ENCODE measurements at places on chromosomes 12 and 14. TPM values are rescaled to one million over a fixed set of nuclear protein-coding genes. Genes with fewer than 3 reads are reported as not detected.

GRCh38 chr12:124369055-124369826 is 74.3 kb downstream of the RFLNA start:
- DNase-seq: peak; percentile 62

DNA sequence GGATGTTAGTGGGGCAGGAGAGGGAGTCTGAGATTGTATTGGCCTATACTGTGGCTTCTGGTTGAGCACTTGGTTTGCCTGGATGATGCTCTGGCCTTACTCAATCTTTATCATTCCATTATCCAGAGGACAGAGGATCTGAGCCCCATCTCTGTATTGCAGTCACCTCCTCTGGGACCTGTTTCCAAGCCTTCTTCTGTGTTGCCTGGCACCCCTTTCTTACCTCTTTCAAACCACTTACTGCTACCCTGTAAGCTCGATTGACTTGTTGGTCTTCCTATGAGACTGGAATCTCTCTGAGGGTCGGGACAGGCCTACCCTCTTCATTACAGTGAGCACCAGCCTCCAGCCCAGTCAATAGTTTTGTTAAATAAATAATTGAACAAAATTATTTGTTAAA is 3.0 kb upstream of the FOS start:
- DNase-seq: no peak

GYS2 gene
- polyA plus RNA-seq: 0.17 TPM

GRCh38 chr12:95805864-95806671 is 15.5 kb upstream of the NTN4 start:
- no peak for DNase-seq

GRCh38 chr12:95303476-95303875 is 85.9 kb downstream of the VEZT start:
- DNase-seq: no peak

DNA sequence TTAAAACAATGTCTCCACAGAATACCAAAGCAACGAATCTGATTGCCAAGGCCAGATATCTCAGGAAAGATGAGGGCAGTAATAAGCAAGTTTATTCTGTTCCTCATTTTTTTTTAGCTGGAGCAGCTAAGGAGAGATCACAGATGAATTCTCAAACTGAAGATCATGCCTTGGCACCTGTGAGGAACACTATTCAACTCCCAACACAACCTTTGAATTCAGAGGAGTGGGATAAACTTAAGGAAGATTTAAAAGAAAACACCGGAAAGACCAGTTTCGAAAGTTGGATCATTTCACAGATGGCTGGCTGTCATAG is 994 bp downstream of the PRORP start:
- DNase-seq: no peak

- DNase-seq: no peak
Observed at GRCh38 chr14:64930085-64930843, 12.3 kb downstream of the GPX2 start.

- DNase-seq: peak; percentile 3
Observed at GRCh38 chr12:117294189-117294603, 67.2 kb downstream of the NOS1 start.

RFX4 gene
- 0.20 TPM for polyA plus RNA-seq

DNA sequence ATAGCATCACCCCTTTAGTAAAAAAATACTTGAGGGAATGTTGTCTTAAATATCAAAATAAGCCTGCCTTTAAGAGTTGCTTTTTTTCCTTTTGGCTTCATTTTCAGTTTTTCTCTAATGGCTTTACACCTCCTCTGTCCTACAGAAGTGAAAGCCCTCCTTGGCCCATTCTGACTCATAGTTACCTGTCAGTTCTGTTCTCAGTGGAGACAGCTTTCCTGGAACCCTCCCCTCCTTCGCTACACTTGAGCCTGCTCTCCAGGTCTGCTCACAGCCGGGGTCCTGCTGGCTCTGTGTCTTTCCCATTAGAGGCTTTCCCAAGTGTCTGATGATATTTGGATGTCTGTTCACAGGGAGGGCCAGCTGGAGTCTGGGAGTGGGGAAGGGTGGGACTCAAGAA is 84.0 kb downstream of the PELI2 start:
- no peak for DNase-seq

DNA sequence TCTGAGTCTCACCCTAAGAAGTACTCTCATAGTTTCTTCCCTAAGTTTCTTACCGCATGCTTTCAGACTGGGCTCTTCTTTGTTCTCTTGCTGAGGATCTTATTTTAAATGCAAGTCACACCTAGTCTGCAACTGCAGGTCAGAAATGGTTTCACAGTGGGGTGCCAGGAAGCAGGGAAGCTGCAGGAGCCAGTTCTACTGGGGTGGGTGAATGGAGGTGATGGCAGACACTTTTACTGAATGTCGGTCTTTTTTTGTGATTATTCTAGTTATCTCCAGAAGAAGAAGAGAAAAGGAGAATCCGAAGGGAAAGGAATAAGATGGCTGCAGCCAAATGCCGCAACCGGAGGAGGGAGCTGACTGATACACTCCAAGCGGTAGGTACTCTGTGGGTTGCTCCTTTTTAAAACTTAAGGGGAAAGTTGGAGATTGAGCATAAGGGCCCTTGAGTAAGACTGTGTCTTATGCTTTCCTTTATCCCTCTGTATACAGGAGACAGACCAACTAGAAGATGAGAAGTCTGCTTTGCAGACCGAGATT is 1.7 kb downstream of the FOS start:
- DNase-seq: no peak

DNA sequence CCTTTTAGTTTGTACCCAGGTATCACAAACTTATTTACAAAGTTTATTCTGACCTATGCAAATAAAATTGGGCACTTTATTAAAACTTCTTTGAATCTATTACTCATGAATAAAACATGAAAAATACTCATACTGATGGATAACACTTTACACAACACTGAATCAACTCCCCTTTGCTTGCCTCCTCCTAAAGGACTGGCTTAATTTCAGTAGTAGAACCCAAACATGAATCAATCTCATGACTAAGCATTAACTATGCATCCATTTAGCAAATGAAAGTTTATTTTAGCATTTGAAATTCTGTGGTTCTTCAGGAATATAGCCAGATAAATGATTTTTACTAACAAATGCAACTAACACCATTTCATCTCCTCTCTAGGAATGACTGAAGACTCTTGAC is 32.4 kb downstream of the DENND5B start:
- no peak for DNase-seq

B3GNT4 gene
- 6.4 TPM for polyA plus RNA-seq

GRCh38 chr14:91878274-91878673 is 10.9 kb upstream of the TC2N start:
- DNase-seq: no peak

GRCh38 chr14:100889641-100890040 is 13.9 kb downstream of the RTL1 start:
- DNase-seq: no peak
